ENCODE measurements at places on chromosomes 16 and 17.

GRCh38 chr17:34098699-34099098 lies 156.4 kb upstream of the CCL2 start:
- no peak for DNase-seq

- no peak for DNase-seq
Measured at GRCh38 chr16:4613636-4614570, 785 bp downstream of the UBALD1 start.

- DNase-seq = no peak
Measured at GRCh38 chr17:56653877-56654276, 60.4 kb downstream of the NOG start.

DNA sequence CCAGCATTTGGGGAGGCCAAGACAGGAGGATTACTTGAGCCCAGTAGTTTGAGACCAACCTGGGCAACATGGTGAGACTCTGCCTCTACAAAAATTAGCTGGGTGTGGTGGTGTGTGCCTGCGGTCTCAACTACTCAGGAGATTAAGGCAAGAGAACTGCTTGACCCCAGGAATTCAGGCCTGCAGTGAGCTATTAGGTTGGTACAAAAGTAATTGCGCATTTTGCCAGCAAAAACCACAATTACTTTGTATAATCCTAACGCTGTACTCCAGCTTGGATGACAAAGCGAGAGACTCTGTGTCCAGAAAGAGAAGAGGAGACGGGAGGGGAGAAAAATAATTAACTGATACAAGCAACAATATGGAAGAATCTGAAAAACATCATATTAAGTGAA lies 32.7 kb downstream of the YWHAE start:
- DNase-seq = no peak

DNA sequence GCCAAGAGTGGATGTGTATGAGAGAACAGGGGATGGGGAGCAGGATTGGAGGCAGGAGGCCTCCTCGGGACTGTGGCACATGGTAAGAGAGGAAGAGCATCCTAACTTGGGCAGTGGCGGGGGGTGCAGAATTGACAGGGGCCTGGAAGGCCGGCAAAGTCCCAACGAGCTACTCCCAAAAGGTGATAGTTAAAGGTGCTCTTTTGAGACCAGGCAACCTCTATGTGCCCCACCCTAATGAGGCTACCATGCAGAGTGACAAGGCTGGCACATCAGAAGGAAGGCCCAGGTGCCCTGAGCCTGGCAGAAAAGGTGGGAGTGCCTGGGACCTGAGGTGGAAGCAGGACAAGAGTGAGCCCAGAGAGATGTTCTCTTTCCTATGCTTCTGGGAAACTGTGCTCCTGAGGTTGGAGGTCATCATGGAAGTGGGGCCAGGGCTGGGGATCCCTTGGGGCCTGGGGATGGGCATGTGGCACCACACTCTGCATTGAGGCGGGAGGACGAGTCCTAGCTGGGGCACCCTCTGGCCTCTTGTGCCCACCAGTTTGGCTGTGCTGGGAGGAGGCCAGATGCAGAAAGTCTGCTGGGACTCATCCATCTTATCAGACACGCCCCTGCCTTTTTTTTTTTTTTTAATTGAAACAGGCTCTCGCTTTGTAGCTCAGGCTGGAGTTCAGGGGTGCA lies 5.9 kb downstream of the RAB11FIP4 start:
- DNase-seq = no peak

DNA sequence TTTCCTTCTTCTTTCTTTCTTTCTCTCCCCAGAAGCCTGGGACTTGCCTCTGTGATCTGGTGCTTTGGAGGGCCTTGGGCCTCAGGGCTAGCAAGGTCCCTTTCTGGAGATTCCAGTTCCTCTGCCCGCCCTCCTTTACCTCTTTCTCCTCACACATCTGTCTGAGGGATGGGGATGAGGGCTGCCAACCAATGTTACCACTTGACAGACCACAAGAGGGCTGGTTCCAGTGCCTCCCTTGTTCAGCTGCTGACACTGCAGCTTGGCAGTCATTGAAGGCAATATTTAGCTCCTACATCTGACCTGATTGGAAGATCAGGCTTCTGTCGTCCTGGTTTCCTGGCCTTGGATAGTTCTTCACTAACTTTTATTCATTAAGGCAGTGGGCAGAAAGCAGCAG lies 3.6 kb upstream of the ZNF652 start:
- peak; percentile 40 for DNase-seq

- no peak for DNase-seq
Measured at GRCh38 chr17:68599091-68599490, 2.1 kb downstream of the FAM20A start.

DNA sequence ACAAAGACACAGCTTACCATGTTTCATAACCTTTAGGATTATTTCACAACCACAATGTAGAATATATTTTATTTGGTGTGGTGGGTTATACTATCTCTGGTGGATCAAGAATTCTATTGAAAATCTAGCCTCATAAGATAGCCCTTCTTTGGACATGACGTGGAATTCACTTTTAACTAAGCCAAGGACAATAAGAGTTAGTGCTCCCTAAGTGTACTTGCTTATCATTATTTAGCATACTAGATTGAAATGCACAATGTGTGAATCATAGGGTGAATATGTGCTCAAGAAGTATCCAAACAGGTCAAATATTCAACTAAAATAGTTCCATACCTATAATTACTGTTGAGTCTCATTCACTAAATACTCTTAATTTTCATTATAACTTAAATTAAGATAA lies 1179.5 kb upstream of the GOT2 start:
- DNase-seq = no peak

GRCh38 chr16:6407596-6407995 lies 925.0 kb upstream of the RBFOX1 start:
- no peak for DNase-seq

DNA sequence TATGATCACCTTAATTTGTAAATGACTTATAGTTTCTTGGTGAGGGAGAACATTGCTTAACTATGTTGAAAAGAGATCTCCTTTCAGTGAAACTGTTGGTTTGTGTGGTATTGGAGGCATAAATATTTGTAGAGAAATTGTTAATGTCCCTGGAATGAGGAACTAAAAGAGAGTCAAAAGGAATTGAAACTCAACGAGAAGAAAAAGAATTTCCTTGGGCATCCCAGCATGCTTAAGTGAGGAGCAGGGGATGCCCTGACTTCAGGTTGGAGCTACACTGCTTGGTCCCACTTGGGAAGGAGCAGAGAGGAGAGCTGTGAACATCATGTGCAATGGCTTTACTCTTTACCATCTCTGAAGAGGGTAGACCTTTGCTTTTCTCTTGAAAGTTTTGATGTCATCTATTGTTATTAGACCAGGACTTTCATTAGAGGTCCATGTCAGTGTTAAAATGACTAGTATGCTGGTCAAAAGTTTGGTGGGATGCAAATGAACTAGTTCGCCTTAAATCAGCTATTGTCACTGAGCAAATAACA lies 21.7 kb downstream of the KRT23 start:
- no peak for DNase-seq

DNA sequence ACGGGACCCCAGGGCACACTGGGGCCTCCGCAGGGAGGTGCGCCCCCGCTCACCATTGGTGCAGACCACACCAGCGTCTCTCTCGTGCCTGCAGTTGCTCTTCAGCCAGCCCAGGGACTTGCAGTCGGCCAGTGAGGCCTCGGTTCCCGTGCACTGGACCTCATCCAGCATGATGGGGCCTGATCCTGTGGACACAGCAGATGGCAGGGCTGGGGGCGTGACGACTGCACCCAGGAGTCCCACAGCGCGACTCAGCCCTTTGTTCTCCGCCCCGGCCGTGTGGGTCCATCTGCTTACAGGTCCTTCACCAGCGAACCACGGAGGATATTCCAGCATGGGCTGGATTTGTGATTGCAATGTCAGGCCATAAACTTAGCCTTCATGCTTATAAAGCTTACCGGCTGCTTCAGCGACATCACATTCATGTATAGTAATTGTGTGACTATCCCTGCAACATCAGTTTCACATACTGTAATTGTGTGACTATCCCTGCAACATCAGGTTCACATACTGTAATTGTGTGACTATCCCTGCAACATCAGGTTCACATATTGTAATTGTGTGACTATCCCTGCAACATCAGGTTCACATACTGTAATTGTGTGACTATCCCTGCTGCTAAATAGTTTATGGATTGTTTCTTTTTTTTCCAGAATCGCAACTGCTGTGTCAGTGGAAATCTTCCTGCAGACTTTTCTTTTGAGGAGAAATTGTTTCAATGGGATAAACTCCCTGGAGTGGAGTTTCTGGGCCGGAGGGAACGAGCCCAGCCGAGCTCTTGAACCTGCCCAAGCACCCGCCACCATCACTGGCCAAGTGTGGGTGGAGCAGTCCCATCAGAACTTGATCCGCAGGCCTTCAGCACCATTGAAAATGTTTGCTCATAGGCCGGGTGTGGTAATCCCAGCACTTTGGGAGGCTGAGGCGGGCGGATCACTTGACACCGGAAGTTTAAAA lies 4.8 kb downstream of the LGALS3BP start:
- peak; percentile 58 for DNase-seq

- no peak for DNase-seq
Measured at GRCh38 chr16:57579361-57579665, 36.9 kb downstream of the ADGRG5 start.

GRCh38 chr16:56603589-56603988 lies 4.8 kb upstream of the MT2A start:
- peak; percentile 10 for DNase-seq

GRCh38 chr16:12829096-12829888 lies 25.6 kb upstream of the CPPED1 start:
- DNase-seq = no peak

- DNase-seq = no peak
Measured at GRCh38 chr16:83366228-83366627, 441.6 kb upstream of the HSBP1 start.

- no peak for DNase-seq
Measured at GRCh38 chr17:10628756-10629155, 28.4 kb downstream of the MYH3 start.

DNA sequence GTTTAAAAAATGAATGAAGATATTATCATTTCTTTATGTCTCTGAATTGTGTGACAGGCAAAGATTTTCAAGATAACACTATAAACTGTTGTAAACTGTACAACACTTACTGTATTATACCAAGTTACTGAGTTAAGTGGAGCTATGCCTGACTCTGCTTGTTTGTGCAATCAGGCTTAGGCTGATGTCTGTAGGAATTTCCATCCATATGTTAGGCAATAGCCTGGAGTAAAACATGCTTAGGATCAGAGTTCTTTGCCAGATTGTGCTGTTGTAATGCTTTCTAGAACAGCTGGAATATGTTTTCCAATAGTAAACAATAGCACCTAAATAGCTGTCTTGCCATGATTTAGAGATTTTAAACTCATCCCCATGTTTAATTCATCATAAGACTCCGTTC lies 1496.7 kb downstream of the CDH11 start:
- DNase-seq = no peak

GRCh38 chr17:43367737-43368242 lies 31.0 kb upstream of the ARL4D start:
- peak; percentile 72 for DNase-seq

- no peak for DNase-seq
Measured at GRCh38 chr17:21165922-21166594, 39.3 kb downstream of the DHRS7B start.

DNA sequence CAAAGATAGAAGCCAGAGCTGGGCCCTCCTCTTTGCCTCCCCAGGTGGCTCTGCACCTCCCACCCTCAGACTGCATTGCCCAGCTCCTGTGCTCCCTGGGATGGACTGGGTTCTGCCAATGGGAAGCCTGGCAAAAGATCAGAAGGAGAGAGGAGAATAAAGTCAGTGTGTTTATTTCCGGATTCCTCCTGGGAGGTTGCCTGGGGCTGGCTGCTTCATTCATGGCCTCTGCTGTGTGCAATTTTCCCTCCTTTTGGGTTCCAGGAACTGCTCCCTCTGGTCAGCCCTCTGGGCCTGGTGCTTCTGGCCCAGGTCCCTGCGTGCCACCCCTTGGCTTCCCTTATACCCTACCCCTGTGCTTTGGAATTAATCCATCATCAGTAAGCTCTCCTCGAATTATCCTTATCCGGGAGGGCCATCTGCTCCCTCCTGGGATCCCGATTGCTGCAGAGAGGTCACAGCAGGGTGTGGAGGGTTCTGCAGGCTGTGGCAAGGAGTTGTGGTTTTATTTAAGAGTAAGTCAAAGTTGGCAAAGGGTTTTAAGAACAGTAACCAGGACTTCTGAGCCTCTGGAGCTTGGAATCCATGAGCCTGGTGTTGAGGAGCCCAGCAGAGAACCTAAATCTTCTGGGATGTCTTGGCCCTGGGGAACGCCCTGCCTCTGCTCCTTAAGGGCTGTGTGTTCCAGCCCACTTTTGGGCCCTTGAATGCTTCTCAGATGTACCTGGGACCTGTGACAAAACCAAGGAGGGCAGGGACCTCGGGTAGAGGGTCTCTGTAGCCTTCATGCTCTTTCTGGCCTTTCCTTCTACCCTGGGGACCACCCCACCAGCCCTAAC lies 8.2 kb upstream of the MMP2 start:
- no peak for DNase-seq

DNA sequence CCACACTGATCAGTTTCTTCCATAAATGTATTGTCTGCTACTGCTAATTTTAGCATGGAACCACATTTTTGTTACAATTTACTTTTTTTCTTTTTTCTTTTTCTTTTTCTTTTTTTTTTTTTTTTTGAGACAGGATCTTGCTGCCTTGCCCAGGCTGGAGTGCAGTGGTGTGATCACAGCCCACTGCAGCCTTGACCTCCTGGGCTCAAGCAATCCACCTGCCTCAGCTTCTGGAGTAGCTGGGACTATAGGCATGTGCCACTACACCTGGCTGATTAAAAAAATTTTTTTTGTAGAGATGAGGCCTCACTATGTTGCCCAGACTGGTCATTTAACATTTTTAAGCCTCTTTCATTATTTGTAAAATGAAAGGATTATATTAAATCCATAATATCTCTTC lies 19.1 kb downstream of the ZPBP2 start:
- no peak for DNase-seq

DNA sequence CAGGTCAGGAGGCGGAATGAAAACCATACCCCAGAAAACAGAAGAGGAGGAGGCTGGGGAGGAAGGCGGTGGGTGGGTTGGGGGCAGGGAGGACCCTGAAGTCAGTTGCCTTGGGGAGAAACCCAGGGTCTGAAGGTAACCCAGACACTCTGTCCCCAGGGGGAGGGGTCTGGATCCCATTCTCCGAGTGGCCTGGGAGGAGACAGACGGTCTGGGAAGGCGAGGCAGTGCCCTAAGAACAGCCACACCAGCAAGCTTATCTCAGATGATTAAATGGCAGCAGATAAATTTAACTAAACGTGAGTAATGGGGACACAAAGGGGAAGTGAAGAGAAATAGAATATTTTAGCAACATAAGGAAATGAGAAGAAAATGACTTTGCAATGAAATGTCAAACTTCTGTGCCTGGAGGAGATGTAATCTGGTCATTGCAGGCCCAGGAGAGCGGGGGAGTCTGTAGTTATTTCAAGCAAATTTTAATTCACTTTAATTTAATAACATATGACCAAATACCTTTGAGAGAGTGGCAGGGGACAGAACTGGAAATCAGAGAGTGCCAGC lies 21.4 kb upstream of the ZFP90 start:
- no peak for DNase-seq

DNA sequence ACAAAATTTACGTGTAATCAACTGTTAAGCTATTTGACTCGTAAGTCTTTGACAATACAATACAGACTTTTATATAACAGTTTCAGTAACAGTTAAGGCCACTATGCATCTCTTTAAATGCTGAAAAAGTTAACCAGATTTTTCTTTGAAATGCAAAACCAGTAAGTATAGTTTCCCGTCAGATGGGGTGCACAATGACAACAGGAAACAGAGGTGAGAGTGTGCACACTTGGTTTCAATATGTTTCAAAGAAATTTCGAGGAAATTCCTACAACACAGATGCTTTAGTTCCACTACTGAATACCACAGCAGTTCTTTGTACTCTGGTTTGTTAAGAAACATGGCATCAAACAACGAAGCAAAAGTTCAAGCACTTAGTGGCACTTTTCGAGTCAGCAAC lies 48.4 kb downstream of the RNF157 start:
- DNase-seq = no peak

- peak; percentile 77 for DNase-seq
Measured at GRCh38 chr17:78313735-78314648, 45.9 kb downstream of the SOCS3 start.

Measured in NCI-H2029 (cell line).